ENCODE measurements at places on chromosomes 13 and 19.

- no peak for DNase-seq
Measured at GRCh38 chr13:48038761-48039160, 1.2 kb downstream of the NUDT15 start.

DNA sequence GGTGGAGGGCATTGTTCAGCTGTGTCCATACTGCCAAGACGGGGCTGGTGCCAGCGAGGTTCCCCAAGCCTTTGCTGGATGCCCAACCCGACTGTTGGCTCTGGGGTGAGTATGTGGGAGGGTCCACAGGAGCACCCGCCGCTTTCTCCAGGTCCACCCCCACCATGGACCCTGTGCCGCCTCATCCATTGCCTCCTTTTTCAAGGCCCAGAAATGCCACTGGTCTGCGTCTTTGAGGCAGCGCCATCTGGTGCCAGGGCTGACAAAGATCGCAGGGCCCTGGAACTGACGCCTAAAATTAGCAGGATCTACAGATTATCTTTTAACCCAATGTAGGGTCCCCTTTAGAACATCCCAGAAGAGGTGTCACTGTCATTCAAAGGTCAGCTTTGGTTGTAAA, 34.6 kb downstream of the NFIX start:
- no peak for DNase-seq

GRCh38 chr13:112900691-112901091, 68.3 kb upstream of the MCF2L start:
- no peak for DNase-seq

DNA sequence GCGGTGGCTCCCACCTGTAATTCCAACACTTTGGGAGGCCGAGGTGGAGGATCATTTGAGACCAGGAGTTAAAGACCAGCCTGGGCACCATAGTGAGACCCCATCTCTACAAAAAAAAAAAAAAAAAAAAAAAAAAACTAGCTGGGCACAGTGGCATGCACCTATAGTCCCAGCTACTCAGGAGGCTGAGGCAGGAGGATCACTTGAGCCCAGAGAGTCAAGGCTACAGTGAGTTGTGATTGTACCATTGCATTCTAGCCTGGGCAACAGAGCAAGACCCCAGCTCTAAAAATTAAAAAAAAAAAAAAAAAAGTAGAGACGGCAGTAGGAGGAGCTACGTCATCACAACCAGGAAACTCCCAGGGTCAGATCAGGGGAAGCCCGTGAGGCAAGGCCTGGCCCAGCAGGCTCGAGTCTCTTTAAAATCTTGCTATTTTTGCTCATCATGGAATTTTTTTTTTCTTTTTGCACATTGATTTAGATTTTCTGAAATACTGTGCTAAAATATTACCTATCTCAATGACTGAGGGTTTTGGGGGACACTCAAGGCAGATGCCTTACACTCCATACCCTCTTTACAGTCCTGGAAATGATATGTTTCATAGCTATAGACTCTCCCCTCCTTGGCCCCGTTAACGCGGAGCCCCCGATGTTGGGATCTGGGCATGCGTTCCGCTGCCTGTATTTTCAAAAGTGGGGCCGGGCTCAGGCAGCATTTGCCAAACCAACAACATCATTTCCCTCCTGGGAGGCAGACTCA, 44.4 kb upstream of the USE1 start:
- DNase-seq, result no peak

DNA sequence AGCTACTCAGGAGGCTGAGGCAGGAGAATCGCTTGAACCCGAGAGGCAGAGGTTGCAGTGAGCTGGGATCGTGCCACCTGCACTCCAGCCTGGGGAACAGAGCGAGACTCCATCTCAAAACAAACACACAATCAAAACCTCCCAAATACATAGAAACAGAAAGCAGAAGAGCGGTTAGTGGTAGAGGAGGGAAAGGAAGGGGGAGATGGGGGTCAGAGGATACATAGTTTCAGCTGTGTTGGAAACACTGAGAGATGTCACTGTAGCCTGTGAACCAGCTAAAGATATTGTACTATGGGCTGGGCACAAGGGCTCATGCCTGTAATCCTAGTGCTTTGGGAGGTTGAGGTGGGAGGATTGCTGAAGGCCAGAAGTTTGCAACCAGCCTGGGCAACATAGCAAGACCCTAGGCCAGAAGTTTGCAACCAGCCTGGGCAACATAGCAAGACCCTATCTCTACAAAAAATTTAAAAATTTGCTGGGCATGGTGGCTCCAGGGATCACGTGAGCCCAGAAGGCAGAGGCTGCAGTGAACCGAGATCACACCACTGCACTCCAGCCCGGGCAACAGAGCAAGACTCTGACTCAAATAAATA, 49.9 kb downstream of the GNG7 start:
- DNase-seq, result no peak

GRCh38 chr19:38898788-38899446, 501 bp downstream of the SIRT2 start:
- no peak for DNase-seq

DNA sequence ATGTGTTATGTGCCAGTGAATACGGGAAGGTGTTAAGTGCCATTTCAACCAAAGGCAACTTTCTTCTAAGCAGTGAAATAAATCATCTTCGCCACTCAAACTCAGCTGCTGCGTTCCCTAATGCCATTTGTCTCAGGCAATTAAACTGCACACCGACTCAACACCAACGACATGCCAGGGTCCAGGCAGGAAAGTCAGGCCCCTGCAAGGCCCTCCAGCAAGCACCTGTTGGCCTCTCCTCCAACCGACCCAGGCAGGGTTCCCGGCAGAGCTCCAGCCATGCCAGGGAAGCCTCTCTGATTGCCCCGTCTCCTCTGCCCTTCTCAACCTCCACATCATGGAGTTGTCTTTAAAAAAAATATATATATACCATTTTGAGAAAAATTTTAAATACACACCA, 21.8 kb downstream of the SAFB2 start:
- DNase-seq, result no peak

DNA sequence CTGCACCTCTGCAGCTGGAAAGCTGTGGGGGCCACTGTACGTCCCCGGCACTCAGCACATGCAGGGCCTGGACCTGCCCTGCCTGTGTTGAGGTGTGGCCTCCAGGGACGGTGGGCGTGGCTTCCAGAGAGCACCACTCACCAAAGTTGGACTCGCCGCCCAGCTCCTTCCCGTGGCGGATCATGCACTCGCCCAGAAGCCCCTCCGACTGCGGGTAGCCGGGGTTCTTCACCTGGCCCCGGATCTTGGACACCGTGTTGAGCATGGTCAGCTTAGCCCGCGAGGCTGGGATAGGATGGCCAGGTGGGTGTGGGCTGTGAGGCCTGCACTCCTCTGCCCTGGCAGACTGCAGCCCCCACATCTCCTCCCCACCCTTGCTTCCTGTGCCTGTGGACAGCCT, 22.0 kb downstream of the MPND start:
- DNase-seq, result no peak

DNA sequence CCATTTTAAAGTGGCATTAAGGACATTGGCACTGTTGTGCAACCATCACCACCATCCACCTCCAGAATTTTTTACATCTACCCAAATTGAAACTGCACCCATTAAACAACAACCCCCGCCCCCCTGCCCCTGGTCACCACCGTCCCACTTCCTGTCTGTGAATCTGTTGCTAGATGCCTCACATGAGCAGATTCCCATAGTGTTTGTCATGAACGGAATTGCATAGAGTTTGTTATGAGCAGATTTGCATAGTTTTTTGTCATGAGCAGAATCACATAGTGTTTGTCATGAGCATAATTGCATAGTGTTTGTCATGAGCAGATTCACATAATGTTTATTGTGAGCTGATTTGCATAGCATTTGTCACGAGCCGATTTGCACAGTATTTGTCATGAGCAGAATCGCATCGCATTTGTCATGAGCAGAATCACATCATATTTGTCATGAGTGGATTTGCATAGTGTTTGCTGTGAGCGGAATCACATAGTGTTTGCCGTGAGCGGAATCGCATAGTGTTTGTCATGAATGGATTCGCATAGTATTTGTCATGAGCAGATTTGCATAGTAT, 54.0 kb upstream of the GTF3A start:
- DNase-seq, result no peak

DNA sequence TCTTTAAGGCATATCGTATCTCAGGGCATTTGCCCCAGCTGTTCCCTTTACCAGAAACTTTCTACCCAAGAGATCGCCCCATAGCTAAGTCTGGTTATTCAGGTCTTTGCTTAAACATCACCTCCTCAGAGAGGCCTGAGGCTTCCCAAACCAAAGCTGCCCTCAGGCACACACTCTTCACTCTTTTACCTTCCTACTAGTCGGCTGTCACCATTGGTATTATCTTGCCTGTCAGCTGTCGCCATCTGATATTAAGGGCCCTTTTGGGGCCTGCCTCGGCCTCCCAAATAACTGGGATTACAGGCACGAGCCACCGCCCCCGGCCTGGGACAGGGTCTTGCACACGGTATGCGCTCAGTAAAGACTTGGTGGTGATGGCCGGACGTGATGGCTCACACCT, 1.0 kb downstream of the GADD45GIP1 start:
- no peak for DNase-seq

- no peak for DNase-seq
Measured at GRCh38 chr19:17933414-17934129, 757 bp downstream of the CCDC124 start.

GRCh38 chr19:50547385-50548190, 20.6 kb downstream of the LRRC4B start:
- no peak for DNase-seq

- no peak for DNase-seq
Measured at GRCh38 chr13:27311518-27312210, 41.0 kb downstream of the RASL11A start.

DNA sequence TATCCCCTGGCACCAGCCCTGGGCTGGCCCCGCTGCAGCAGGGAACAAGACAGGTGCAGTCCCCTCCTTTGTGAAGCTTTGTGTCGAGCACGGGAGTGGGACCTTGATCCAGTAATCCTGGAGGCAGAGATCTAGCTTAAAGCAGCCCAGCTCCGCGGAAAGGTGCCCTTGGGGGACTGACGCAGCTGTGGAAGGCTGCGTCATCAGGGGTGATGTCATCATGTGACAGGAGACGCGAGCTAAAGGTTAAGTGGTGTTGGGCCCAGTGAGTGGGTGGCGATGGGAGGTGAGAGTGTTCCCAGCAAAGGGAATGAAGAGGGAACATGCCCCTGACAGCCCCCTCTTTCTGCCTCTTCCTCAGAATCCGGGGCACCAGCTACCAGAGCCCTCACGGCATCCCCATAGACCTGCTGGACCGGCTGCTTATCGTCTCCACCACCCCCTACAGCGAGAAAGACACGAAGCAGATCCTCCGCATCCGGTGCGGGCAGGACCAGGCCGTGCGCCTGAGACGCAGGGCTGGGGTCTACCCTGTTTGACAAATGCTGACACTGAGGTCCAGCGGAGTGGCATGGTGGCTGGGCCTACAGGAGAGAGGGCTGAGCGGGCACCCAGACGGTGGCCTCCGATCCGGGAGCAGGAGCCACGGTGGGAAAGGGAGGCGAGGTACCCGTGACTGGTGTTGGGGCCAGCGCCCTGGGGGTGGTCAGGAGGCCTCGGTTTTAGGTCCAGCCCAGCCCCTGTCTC, 2.6 kb downstream of the LHB start:
- DNase-seq, result no peak

- DNase-seq, result no peak
Measured at GRCh38 chr19:40110570-40110969, 19.8 kb upstream of the ZNF780A start.

- no peak for DNase-seq
Measured at GRCh38 chr13:52644108-52644507, 1.9 kb downstream of the HNRNPA1L2 start.

- DNase-seq, result no peak
Measured at GRCh38 chr19:1041835-1042685, 2.2 kb downstream of the ABCA7 start.

- no peak for DNase-seq
Measured at GRCh38 chr13:85806553-85807175, 7.4 kb upstream of the SLITRK6 start.

DNA sequence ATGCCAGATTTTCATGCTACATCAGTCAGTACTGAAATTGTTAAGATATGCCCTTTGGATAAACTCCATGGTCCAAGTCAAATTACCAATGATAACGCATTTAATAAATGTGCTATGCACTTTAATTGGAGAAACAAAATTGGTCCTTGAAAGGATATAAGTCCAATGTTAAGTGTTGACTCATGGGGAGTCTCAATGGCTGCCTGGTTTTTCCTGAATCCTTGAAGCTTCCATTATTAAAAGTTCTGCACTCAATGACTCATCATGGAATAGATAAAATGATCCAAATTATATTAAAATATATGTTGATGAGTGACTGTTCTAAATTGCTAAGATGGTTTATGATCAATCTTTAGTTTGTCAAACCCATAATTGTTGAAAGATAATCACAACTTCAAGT, 346.0 kb upstream of the ATXN8OS start:
- DNase-seq, result no peak

DNA sequence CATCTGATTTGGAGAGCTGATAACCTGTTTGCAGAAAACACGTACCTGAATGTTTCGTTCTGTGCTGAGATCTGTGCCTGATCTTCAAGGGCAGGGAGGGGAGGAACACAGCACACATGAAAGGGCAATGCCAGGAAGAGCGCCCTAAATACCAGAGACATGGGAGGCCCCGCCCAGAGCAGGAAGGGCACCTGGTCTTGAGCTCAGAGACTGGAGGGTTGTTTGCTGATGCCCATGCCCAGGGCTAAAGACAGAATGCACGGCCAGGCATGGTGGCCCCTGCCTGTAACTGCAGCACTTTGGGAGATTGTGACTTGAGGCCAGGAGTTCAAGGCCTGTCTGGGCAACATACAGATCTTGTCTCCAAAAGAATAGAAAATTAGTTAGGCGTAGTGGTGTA, 183.2 kb downstream of the TUBA3C start:
- DNase-seq, result no peak

DNA sequence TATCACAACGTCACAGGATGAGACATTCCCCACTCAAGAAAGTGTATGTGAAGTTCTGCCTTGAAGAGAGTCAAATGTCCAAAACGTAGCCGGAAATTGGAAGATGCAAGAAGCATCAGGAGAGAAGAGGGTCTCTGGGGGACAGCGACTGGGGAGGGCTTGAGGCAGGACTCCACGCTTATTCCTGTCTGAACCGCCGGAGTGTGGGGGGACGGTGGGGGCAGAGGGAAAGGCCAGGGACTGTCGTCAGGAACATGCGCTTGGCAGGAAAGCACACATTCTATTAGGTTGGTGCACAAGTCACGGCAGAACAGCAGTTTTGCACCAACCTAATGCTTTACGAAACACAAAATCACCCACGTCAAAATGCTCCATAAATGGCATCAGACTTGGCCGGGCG, 95.3 kb upstream of the TM9SF2 start:
- no peak for DNase-seq

- no peak for DNase-seq
Measured at GRCh38 chr13:47656651-47657050, 344.4 kb downstream of the SUCLA2 start.

- DNase-seq, result no peak
Measured at GRCh38 chr19:16319481-16319880, 5.1 kb upstream of the KLF2 start.

DNA sequence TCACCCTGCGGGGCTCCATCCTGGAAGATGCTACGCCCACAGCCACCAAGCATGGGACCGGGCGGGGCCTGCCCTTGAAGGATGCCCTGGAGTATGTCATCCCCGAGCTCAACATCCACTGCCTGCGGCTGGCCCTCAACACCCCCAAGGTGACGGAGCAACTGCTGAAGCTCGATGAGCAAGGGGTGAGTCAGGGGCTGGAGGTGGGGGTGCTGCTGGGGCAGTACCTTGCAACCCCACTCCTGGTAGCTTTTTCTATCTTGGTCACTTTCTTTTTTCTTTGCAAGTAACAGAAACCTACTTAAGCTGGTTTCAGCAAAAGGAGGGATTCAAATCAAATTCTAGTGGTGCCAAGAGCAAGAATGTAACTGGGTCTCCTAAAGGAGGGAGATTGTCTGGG, 124.1 kb downstream of the DPF1 start:
- no peak for DNase-seq
